Amniotic stem cell (primary cell): ENCODE measurements at places on chromosomes 2 and 18.

GRCh38 chr18:60180671-60181070 is 191.9 kb downstream of the MC4R start:
- no peak for DNase-seq

DNA sequence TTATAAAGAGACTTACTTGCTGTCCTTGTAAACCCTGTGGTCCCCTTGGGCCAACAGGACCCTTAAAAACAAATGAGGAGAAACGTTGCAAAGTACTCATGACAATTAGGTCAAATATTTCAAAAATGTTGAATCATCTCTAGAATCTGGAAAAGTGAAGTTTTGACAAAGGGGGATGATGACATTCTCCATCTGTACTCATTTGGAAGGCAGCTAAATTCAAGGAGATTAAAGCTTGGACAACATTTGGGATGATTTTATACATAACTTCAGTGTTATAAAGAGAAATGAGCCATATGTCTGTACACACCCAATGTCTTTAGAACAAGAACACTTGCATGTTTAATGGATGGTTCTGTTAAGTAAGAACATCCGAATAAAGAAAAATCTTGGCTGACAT is 92.9 kb downstream of the COL5A2 start:
- DNase-seq, result peak; percentile 15

- no peak for DNase-seq
Observed at GRCh38 chr2:50491541-50492476, 540.1 kb downstream of the NRXN1 start.

DNA sequence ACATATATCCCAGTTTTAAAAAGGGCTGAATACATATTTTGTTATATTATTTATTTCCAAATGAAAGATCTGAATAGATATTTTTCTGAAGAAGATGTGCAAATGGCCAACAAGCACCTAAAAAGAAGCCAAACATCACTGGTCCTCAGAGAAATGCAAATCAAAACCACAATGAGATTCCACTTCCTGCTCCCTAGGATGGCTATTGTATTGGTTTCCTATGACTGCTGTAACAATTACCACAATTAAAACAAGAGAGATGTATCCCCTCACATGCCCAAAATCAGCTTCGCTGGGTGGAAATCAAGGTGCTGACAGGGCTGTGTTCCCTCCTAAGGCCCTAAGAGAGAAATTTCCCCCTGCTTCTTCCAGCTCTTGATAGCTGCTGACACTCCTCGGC is 23.2 kb downstream of the ABCB11 start:
- DNase-seq, result no peak

GRCh38 chr18:53795610-53796009 is 428.9 kb downstream of the MBD2 start:
- DNase-seq, result no peak

DNA sequence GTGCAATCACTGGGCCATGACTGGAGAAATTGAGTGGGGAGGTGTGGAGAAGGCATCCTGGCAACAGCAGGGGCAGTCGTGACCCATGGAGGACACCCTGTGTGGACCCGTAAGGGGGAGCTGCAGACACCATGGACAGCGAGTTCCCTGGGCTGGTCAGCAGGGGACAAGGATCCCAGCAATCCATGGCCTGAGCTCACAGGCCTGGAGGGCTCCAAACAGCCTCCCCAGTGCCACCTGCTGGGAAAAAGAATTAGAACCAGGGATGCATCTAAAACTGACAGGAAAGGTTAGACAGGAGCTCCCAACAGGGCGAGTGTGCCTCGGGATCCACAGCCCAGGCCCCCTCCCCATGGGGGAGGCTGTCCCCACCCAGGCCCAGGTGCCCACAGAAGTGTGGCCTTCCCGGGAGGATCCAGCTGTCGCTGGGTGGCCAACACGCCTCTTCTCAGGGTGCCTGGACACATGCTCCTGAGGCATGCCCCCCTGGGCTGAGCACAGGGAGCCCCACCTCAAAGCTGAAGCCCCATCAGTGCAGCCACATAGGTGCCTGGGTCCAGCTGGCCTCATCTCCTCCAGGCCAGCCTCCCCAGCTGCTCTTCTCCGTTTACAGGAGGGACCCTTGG is 20.5 kb upstream of the KIF1A start:
- DNase-seq, result peak; percentile 35

- no peak for DNase-seq
Observed at GRCh38 chr2:240884221-240884620, 11.7 kb downstream of the MAB21L4 start.

DNA sequence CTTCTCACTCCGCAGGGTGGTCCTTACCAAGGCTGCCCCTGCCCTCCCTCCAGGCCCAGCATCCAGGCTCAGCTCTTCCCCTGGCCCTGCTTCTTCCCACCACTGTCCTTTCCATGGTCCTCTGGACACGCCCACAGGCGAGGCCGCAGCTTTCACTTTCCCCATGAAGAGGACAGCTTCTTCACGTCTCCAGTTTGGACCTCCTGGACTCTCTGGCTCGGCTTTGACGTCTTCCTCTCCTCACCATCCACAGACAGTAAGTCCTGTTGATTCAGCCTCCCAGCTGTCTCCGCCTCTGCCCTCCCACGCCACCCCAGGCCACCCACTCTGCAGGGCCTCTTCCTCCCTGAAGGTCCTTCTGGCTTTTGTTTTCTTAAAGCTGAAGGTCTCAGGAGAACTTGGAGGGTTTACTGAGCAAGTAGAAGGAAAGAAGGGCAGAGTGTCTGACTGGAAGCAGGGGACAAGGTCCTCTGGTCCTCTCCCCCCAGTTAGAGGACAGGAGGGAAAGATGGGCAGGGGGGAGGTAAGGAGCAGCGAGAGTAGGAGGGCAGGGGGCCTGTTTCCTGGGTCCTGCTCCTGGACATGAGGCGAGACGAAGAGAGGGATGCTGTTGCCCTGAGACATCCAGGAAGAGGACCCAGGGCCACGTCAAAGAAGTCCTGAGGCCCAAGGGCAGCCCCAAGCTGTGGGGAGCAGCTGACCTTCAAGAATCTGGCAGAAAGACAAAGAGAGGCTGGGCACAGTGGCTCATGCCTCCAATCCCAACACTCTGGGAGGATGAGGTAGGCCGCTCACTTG is 24.7 kb upstream of the NMUR1 start:
- no peak for DNase-seq

- DNase-seq, result no peak
Observed at GRCh38 chr18:10119991-10120390, 206.2 kb downstream of the VAPA start.

DNA sequence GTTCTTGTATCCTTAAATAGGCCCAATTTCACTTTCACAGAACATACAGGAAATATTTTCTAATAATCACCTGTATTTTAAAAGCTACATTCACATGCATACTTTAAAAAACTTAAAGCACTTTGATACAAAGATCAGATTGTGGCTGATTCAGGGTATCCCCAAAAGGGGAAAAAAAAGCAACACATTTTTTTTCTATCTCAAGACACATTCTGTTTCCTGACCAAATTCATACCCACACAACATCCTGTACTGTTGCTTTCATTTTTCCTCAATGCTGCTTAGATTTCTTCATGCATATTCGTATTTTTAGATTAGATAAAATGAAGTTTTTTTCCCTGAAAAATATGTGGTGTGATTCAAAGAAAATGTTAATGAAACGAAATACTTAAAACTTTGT is 122.5 kb downstream of the TMEFF2 start:
- DNase-seq, result no peak

- peak; percentile 40 for DNase-seq
Observed at GRCh38 chr2:229815858-229816257, 101.5 kb upstream of the DNER start.

- no peak for DNase-seq
Observed at GRCh38 chr2:224938651-224939182, 103.6 kb downstream of the DOCK10 start.

DNA sequence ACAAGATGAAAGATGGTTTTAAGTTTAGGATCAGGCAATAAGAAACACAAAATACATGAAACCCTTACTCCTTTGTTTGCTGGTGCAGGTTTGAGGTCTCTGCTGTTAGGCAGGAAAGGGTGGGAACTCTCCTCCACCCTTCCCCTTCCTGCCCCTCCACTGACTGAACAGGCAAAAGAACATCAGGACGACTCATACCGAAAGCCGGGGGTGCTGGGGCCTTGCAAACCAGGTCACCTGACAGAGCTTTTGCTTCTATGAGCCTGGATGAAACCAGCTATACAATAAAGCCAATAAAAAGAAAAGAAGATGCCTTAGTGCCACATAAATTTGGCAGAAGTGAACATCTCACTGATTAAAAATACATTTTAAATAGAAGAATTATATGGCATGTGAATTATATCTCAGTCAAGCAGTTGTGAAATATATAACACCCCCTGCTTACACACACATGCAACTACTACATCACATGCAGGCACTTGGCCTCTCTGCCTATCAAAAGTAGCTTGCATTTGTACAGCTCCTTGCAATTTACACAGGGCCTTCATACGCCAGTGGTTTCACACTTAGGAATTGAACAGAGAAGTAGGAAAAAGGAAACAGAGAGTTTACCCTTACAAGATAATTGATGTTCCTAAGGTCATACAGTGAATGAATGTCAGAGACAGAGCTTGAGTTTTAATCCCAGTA is 215.1 kb upstream of the TRIB2 start:
- DNase-seq, result no peak

GRCh38 chr2:3857576-3857975 is 154.2 kb downstream of the DCDC2C start:
- no peak for DNase-seq

GRCh38 chr2:37500031-37500430 is 155.6 kb downstream of the QPCT start:
- no peak for DNase-seq

GRCh38 chr2:179239195-179239594 is 25.4 kb downstream of the SESTD1 start:
- no peak for DNase-seq

GRCh38 chr2:137910641-137911040 is 53.6 kb upstream of the HNMT start:
- DNase-seq, result no peak
